Cardiac septum (tissue), 1 donor: ENCODE measurements at places on chromosomes 16 and 17. TPM values are rescaled to one million over a fixed set of nuclear protein-coding genes. Genes with fewer than 3 reads are reported as not detected.

Gene SP2
- total RNA-seq, result 16.3 TPM

Gene PRSS36
- total RNA-seq, result 1.1 TPM

Gene ITGAD
- total RNA-seq, result not detected

Gene TNFRSF13B
- not detected for total RNA-seq

Gene PRKCA
- total RNA-seq, result 15.0 TPM

Gene ATP1B2
- total RNA-seq, result 2.7 TPM

Gene EMC6
- 54.0 TPM for total RNA-seq

Gene METRNL
- total RNA-seq, result 104 TPM

Gene KRTAP3-2
- total RNA-seq, result not detected

Gene CMTM2
- total RNA-seq, result 1.3 TPM

Gene GRAP
- 2.9 TPM for total RNA-seq

Gene MYO15B
- 62.8 TPM for total RNA-seq

Gene TK1
- total RNA-seq, result 1.2 TPM

Gene GCGR
- total RNA-seq, result not detected

Gene TAC4
- total RNA-seq, result 1.7 TPM

Gene ACTG1
- 634 TPM for total RNA-seq

Gene MT3
- 3.0 TPM for total RNA-seq

- DNase-seq, result no peak
Measured at GRCh38 chr16:9125658-9126505, 34.4 kb downstream of the HAPSTR1 start.

DNA sequence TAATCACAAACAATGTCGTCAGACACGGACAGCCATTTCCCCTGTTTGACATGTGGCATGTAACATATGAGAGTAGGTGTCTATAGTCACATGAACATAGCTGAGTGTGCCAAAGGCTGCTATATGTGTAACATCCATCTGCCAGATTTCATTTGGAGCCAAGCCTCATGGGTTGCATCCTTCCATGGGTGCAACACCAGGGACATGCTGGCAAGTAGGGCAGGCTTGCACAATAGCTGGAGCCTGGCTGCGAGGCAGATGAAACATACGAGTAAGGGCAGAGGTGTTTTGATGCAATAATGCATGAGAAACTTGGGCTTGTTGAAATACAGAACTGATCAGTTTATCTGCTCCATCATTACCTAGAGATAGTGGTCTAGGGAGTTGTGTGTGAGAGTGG, 9.0 kb upstream of the ZNF689 start:
- DNase-seq, result no peak

DNA sequence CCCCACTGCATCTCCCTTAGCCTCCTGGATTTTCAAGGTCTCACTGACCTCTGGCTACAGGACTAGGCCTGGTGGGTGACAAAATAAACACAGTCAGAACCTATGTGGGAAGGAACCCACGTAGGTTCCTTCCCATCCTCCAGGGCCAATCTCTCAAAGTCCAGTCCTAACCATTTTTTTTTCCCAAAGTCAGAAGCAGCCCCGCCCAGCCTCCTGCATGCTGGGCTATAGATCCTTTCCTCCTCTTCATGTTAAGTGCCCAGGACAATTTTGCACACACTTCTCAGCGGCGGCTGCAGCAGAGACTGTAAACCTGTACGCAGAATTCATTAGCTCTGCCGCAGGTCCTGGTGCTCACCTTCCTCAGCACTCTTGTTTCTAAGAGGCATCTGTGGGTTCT, 285.8 kb downstream of the NPIPA8 start:
- DNase-seq, result no peak

- no peak for DNase-seq
Measured at GRCh38 chr16:1687427-1688316, 9.6 kb downstream of the JPT2 start.

DNA sequence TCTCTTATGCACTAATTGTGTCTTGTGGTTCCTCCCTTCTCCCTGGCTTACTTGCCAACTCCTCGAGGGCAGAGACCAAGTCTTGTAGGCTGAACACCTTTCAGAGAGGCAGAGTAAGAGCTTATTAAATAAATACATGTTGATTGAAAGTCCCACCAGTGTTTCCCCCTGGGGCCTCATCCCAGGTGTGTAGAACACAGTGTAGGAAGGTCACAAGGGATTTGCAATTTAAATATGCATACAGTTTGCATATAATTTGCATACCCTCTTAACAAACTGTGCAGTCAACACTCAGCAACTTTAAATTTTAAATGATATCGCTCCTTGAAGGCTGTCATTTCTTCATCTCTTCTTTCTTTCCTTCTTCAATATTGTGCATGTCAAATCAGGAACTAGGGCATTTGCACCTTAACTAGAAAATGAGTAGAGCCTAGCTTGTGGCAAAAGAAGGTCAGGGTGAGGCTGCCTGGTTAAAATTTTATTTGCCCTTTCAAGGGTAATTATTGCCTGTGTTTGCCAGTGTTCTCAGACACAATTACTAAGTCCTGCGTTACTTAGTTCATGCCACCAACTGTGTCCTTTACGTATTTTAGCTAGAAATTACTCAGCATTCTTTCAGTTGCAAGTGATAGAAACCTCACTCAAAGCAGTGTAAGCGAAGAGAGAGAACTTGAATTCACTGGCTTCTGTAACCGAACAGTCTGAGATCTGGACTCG, 465.7 kb downstream of the HAPSTR1 start:
- DNase-seq, result no peak

GRCh38 chr16:89473136-89473712, 17.1 kb downstream of the ANKRD11 start:
- DNase-seq, result no peak

GRCh38 chr17:56172517-56172982, 19.3 kb downstream of the ANKFN1 start:
- DNase-seq, result no peak

- DNase-seq, result no peak
Measured at GRCh38 chr17:1474402-1475189, 17.9 kb downstream of the MYO1C start.

- peak; percentile 24 for DNase-seq
Measured at GRCh38 chr17:8861495-8862181, 5.8 kb downstream of the PIK3R6 start.

GRCh38 chr17:80885947-80886582, 105.6 kb upstream of the CHMP6 start:
- DNase-seq, result no peak

- no peak for DNase-seq
Measured at GRCh38 chr17:63294776-63295175, 151.3 kb downstream of the CYB561 start.

GRCh38 chr16:83270640-83271039, 537.1 kb upstream of the HSBP1 start:
- DNase-seq, result no peak

DNA sequence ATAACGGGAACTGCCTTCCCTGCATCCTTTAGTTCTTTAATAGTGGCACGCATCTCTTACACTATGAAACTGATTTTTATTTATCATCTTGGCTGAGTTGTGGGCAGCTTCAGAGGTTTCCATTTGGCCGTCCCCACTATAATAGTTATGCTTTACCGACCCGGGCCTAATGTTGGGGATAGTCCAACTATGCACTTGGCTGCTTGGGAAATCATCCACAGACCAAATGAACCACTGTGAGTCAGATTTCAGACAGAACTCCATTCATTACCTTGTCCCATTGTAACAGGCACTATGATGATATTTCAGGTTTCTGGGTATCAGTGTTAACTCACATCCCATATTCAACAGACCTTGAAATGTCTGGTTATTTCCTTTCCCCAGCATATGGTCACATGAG, 6.1 kb upstream of the SLFN5 start:
- no peak for DNase-seq

GRCh38 chr16:68197250-68197649, 38.7 kb downstream of the ESRP2 start:
- no peak for DNase-seq

GRCh38 chr16:49600976-49601375, 227.4 kb downstream of the C16orf78 start:
- DNase-seq, result no peak

DNA sequence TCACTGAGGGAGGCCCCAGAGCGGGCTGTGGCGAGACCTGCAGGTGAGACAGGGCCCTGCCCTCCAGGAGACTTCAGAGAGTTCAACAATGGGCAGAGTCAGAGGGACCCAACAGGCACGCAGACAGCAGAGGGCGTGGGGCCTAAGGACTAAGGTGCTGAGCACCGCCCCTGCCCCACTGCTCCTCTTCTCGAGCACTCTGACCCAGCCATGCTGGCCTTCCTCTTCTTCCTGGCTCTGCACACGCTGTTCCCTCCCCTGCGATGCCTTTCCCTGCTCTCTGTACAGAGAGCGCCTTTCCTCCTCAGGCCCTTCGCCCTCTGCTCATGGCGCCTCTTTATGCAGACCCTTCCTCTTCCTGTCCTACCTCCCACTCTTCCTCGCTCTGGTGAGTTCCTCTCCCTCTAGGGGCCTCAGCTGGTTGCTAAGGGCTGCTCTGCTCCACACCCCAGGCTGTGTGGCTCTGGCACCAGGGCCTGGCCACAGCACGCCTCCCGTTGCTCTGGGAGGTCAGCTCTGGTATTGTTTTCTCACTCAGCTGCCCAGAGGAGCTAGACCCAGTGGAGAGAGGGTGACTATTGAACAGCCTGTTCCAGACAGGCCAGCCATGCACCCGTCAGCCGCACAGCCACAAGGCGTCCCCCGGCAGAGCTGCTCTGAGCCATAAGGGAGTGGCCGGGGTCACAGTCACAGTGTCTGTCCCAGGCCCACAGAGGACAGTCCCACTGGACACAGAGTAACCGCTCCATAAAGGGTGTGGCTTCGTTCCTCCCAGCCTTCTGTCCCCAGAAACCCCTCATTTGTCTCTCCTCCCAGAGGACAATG, 13.6 kb upstream of the RASD1 start:
- peak; percentile 70 for DNase-seq

DNA sequence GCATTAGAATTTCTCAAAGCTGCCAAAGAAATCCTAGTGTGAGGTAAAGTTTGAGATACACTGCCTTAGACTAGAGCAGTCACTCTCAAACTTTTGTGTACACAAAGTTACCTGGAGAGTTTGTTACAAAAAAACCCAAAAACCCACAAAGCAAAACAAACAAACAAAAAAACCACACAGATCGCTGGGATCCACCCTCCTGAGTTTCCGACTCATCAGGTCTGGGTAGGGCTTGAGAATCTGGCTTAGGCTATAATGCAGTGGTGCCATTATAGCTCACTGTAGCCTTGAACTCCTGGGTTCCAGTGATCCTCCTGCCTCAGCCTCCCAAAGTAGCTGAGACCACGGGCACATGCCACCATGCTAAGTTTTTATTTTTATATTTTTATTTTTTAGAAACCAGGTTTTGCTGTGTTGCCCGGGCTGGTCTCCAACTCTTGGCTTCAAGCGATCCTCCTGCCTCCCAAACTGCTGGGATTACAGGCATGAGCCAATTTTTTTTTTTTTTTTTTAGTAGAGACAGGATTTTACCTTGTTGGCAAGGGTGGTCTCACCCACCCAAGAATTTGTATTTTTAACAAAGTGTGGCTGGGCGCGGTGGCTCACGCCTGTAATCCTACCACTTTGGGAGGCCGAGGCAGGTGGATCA, 22.3 kb upstream of the SMG1 start:
- DNase-seq, result no peak

DNA sequence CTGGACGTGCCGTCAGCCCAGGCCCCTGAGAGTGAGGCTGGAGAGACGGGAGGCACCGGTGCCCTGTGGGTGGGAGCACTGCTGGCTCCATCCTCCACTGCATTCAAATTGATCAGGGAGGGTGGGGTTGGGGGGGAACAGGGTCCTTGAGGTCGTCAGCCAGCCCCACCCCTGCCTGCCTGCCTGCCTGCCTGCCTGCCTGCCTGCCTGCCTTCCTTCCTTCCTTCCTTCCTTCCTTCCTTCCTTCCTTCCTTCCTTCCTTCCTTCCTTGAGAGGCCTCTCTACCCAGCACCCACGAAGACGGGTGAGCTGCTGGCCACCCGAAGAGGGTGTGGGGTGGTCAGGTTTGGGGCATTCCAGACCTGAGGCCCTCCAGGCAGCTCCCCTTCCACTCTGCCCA, 16.0 kb downstream of the BAHCC1 start:
- no peak for DNase-seq

GRCh38 chr16:81616321-81617020, 162.6 kb upstream of the PLCG2 start:
- DNase-seq, result peak; percentile 86

DNA sequence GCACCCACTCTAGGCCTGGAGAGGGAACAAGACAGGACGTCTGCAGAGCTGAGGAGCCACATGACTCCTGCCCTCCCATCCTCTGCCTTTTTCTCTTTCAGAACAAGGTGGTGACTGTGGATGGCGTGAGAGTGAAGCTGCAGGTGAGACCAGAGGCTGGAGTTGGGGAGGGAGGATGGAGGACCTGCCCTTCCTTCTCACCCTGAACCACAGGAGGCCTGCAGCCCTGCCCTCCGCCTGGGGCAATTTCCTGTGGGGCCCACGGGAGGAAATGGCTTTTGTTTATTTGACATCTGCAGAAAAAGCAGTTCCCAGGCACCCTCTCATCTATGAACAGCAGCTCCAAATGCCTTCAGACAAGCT, 5.1 kb downstream of the RAB37 start:
- peak; percentile 90 for DNase-seq

DNA sequence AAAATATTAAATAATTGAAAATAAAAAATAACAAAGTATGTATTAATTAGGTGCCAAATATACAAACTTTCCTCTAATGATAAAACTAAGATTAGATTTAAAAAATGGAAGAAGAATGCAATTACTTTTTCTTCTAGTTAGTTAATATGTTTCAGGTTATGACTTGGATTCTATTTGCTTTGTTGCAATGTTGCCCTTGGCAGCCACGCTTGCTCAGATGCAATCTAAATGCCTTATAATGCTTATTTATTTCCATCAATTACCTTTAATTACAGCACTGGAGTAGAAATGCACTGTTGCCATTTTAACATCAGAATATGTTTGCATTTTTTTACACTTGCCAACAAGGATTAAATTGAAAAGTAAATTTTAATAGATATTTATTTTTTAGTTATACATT, 263.9 kb downstream of the CNTNAP4 start:
- no peak for DNase-seq

GRCh38 chr16:85498607-85499006, 114.5 kb upstream of the GSE1 start:
- DNase-seq, result no peak

- DNase-seq, result peak; percentile 64
Measured at GRCh38 chr17:82957961-82958561, 118.2 kb upstream of the ZNF750 start.

DNA sequence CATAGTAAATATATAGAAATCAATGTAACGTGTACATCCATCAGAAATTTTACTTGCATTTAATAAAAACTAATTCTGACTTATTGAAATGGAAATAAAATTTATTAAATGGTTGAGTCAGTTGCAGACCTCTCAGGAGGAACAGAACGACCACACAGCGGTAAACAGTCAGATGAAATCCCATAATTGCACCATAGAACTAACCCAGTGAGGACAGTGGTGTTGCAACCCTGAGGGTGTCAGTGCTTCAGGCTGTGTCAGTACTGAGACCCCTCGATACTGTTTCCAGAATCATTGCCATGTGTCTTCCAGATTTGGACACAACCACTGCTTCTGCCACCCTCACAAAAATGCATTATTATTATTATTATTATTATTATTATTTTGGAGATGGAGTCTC, 29.0 kb upstream of the SSTR2 start:
- DNase-seq, result no peak

DNA sequence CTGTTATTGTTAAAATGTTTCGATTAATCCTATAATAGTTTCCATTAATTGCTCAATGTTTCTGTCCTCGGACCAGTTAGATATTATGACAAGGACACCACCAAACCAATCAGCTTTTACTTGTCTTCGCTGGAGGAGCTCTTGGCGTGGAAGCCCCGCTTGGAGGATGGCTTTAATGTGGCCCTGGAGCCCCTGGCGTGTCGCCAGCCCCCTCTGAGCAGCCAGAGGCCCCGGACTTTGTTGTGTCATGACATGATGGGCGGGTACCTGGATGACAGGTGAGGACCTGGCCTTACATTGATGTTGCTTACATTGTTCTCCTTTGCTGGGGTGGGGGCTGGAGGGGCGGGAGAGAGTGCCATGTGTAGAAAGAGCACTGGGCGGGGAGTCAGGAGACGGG, 3.0 kb downstream of the ENGASE start:
- DNase-seq, result no peak
